ENCODE measurements at places on chromosomes 4 and X. TPM values are rescaled to one million over a fixed set of nuclear protein-coding genes. Genes with fewer than 3 reads are reported as not detected.

TLR3 gene
- total RNA-seq, result 3.0 TPM

LRAT gene
- total RNA-seq, result 0.35 TPM

GPRASP2 gene
- total RNA-seq, result 21.9 TPM

- no peaks in the 10 kb centered on the region for H3K4me1 ChIP-seq
- H3K27ac ChIP-seq, result no peak overlapping the region
- DNase-seq, result no peak
- H3K4me3 ChIP-seq, result no peak overlapping the region
- no peaks in the 10 kb centered on the region for H3K36me3 ChIP-seq
Observed at GRCh38 chr4:139118365-139118764, 58.7 kb downstream of the ELF2 start.

DNA sequence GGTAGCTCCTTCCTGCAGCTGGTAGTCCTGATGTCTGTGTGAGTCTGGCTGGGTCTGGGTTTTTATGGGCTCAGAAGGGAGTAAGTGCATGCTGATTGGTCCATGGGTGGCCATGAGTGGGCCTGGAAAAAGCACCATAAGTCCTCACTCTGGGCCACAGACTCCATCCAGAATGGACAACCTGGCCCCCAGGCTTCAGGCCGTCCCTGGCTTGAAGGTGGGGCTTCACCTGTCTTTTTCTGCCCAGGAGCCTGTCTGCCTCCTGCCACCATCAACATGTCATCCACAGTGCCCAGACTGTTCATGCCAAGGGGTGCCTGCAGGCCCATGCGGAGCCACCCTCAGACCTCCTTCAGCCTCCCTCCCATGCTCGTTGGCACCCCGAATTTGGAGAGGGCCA lies 620.0 kb downstream of the RAPGEF2 start:
- no peaks in the 10 kb centered on the region for H3K36me3 ChIP-seq
- H3K4me3 ChIP-seq, result no peak overlapping the region
- DNase-seq, result no peak
- no peak overlapping the region for H3K27ac ChIP-seq
- H3K27me3 ChIP-seq, result no peaks in the 10 kb centered on the region

- no peaks in the 10 kb centered on the region for H3K27me3 ChIP-seq
- H3K36me3 ChIP-seq, result no peaks in the 10 kb centered on the region
- DNase-seq, result no peak
- no peak overlapping the region for H3K4me3 ChIP-seq
- no peaks in the 10 kb centered on the region for H3K4me1 ChIP-seq
Observed at GRCh38 chrX:30654989-30655607, 1.9 kb downstream of the GK start.

DNA sequence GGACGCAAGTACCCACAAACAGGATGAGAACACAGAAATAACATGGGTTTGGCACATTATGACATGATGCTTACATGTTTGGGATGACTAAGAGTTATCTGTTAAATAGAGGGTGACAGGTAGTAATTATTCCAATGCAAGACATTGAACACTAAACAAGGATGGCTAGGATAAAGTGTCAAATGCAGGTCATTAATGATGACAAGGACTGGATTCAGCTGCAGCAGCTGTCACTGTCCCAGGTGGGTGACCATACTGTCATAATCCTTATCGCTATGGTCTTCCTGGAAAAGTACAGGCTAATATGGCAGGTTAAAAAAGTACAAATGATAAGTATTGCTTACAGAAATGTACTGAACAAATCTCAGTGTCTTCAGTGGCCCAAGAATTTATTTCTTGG lies 123.9 kb downstream of the ANTXR2 start:
- no peak for DNase-seq
- no peaks in the 10 kb centered on the region for H3K27me3 ChIP-seq
- H3K4me1 ChIP-seq, result no peaks in the 10 kb centered on the region
- no peak overlapping the region for H3K27ac ChIP-seq

- no peaks in the 10 kb centered on the region for H3K27me3 ChIP-seq
- DNase-seq, result no peak
- no peak overlapping the region for H3K27ac ChIP-seq
Observed at GRCh38 chrX:40976981-40977380, 108.3 kb upstream of the USP9X start.

GRCh38 chr4:10740891-10741620 lies 56.5 kb upstream of the CLNK start:
- H3K4me3 ChIP-seq, result no peak overlapping the region
- H3K36me3 ChIP-seq, result no peaks in the 10 kb centered on the region
- H3K27ac ChIP-seq, result no peak overlapping the region
- DNase-seq, result no peak
- no peaks in the 10 kb centered on the region for H3K27me3 ChIP-seq
